ENCODE measurements at places on chromosomes 2 and 18. TPM values are rescaled to one million over a fixed set of nuclear protein-coding genes. Genes with fewer than 3 reads are reported as not detected.

Gene AP1S3
- total RNA-seq, result 0.35 TPM

Gene PDE11A
- total RNA-seq, result 1.0 TPM

GRCh38 chr2:140122001-140122400 is 1341.8 kb upstream of the NXPH2 start:
- no peak overlapping the region for H3K4me3 ChIP-seq
- H3K27ac ChIP-seq, result no peak overlapping the region
- H3K27me3 ChIP-seq, result no peaks in the 10 kb centered on the region
- no peaks in the 10 kb centered on the region for H3K4me1 ChIP-seq

GRCh38 chr2:48693645-48694044 is 61.9 kb downstream of the LHCGR start:
- H3K36me3 ChIP-seq, result no peaks in the 10 kb centered on the region
- no peaks in the 10 kb centered on the region for H3K4me1 ChIP-seq

- no peak overlapping the region for H3K4me3 ChIP-seq
- H3K4me1 ChIP-seq, result no peaks in the 10 kb centered on the region
- DNase-seq, result no peak
- no peaks in the 10 kb centered on the region for H3K27me3 ChIP-seq
Measured at GRCh38 chr18:39942702-39943101, 2012.3 kb upstream of the PIK3C3 start.

DNA sequence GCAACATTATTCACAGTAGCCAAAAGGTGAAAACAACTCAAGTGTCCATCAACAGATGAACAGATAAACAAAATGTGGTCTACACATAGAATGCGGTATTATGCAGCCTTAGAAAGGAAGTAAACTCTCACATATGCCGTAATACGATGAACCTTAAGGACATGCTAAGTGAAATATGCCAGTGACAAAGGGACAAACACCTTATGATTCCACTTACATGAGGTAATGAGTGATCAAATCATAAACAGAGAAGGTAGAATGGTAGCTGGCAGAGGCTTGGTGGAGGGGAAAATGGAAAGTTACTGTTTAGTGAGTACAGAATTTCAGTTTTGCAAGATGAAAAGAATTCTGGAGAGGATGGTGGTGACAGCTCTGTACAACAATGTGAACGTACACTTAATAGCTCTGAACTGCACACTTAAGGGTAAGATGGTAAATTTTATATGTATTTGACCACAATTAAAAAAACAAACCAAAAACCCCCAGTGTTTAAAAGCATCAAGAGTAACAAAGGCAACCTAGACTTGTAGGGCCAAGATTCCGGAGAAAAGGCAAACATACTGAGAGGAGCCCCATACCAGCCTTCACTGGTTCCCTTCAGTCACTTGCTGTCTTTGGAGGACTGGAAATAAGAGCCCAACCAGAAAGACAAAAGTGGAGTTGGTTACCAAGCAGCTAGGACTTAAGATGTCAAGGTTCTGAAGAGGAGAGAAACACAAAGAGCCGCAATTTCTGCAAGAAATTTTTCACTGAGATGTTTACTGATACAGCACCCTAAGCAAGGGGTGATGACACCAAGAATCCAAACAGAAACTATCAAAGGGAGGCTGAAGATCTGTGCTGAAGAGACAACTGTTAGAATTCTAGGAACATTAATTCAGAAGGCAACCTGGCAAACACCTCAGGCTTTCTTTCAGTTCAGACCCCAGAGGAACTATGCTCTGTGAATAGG is 61.3 kb downstream of the CUL3 start:
- DNase-seq, result no peak
- no peak overlapping the region for H3K4me3 ChIP-seq
- no peak overlapping the region for H3K27ac ChIP-seq
- H3K27me3 ChIP-seq, result no peaks in the 10 kb centered on the region
- H3K4me1 ChIP-seq, result peaks cover 6% of the 10 kb centered on the region

Measured in heart left ventricle (tissue), 16 donors.